ENCODE measurements at places on chromosomes 12 and 14.

GRCh38 chr14:24051789-24052655 is at the start of gene CARMIL3:
TSS of gene CARMIL3 (plus strand) at chr14:24052009. CDS start at chr14:24052154, 145 bp downstream.
- ATAC-seq: peak; percentile 63

DNA sequence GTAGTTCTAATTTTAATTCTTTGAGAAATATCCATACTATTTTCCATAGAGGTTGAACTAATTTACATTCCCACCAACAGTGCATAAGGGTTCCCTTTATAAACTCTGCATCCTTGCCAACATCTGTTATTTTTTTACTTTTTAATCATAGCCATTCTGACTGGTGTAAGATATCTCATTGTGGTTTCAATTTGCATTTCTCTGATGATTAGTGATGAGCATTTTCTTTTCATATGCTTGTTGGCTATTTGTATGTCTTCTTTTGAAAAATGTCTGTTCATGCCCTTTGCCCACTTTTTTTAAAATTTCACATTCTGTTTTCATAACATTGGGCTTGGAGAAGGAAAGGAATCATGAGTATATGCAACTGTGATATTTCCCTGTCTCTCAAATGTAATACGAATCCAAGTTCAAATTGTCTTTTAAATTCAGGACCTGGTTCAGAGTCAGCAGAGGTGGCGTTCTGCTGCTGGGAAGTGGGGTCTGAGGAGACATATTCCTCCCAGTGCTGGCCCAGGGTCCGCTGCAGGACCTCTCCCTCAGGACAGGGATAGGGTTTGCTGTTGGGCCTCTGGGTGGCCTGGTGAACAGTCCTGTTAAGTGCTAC is 81.2 kb upstream of the ETV6 start:
- ATAC-seq: no peak

DNA sequence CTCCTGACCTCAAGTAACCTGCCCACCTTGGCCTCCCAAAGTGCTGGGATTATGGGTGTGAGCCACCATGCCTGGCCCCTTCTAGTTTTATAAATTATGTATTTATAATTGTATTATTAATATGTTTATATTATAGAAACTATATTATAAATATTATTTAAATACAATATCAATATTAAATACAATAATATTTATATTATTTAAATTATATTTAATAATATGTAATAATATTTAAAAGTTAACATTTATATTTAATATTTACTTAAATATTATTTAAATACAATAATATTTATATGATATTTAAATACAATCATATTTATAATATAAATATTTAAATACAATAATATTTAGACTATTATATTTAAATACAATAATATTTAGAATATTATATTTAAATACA is 20.0 kb downstream of the SDR9C7 start:
- no peak for ATAC-seq

DNA sequence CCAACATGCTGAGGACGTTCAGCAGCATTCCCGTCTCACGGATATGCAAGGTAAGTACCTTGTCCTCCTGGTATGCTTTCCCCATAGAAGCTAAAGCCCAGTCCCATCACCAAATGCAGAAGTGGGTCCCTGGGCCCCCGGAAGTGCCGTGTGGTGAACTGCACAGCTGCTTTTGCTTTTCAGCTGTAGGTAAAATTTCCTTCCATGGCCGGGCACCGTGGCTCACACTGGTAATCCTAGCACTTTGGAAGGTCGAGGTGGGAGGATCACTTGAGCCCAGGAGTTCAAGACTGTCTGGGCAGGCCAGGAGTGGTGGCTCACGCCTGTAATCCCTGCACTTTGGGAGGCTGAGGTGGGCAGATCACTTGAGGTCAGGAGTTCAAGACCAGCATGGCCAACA is 44.1 kb downstream of the HSP90AA1 start:
- no peak for ATAC-seq

DNA sequence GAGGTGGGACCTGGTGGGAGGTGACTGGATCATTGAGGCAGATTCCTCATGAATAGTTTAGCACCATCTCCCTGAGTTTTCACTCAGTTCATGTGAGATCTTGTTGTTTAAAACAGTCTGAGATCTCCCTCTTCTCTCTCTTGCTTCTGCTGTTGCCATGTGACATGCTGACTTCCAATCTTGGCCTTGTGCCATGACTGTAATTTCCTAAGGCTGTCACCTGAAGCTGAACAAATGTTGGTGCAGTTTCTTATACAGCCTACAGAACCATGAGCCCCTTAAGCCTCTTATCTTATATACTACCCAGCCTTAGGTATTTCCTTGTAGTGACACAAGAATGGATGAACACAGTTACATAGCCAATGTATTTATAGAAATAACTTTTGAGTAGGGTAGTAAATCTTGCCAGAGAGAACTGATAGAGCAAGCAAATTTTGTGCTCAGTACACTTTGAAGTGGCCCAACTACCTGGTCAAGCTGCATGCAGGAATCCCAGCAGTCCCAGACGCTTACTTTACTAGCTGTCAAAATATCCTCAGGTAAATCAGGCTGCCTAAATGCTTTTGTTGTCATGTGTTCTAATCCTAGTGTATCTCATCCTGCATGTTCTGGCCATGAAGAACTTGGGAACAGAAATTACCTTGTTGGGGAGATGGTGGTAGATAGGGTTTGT is 445.6 kb upstream of the MIS18BP1 start:
- ATAC-seq: no peak

DNA sequence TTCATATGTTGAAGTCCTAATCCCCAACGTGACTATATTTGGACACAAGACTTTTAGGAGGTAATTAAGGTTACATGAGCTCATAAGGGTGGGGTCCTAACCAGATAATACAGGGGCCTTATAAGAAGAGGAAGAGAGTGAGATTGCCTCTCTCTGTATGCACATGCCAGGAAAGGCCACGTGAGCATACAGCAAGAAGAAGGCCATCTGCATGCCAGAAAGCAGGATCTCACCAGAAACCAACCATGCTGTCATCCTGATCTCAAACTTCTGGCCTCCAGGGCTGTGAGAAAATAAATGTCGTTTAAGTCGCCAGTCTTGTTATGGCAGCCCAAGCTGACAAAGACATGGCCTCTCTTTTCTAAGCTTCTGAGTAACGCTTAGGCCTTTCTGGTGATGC is 69.0 kb upstream of the GPHB5 start:
- ATAC-seq: no peak

GRCh38 chr14:54767450-54767849 is 135.2 kb downstream of the GCH1 start:
- no peak for ATAC-seq

- no peak for ATAC-seq
Measured at GRCh38 chr12:29158115-29158763, 9.2 kb downstream of the FAR2 start.

DNA sequence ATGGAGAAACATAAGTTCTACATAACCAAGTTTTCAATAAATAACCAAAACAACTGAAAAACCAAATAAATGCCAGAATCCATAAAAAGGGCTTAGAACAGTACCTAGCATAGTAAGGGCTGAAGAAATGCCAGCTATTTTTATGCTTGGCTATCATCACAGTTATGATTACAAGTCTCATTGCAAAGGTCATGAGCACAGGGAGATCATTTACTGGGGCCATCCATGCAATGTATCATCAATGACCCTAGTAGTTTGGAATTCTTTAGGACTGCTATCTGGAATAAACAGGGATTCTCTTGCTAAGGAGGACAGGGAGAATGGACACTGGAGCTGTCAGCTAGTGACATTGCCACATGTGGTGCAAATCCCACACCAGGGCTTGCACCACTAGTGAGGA is 92.5 kb upstream of the NAP1L1 start:
- ATAC-seq: no peak

- ATAC-seq: no peak
Measured at GRCh38 chr12:2877953-2878732, 1.1 kb downstream of the RHNO1 start.

DNA sequence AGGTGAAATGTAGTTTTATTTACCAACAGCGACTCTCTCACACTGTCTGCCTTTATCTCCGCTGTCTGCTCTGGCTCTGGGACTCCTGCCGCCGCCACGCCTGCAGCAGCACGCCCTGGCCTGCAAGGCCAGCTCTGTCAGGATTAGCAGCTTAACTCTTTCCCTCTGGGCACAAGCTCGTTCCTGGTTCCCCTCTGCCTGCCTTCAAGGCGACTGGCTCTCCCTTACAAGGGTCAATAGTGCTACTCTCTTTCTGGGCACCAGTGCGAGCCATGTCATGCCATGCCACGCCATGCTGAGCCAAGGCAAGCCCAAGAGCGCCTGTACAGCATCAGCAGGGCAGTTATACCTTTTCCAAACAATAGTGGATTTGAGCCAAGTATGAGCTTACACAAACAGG is 3.6 kb upstream of the CLEC2B start:
- ATAC-seq: no peak

- no peak for ATAC-seq
Measured at GRCh38 chr12:116209503-116209902, 68.0 kb downstream of the MED13L start.

GRCh38 chr12:2171672-2172426 is 119.1 kb downstream of the CACNA1C start:
- no peak for ATAC-seq

DNA sequence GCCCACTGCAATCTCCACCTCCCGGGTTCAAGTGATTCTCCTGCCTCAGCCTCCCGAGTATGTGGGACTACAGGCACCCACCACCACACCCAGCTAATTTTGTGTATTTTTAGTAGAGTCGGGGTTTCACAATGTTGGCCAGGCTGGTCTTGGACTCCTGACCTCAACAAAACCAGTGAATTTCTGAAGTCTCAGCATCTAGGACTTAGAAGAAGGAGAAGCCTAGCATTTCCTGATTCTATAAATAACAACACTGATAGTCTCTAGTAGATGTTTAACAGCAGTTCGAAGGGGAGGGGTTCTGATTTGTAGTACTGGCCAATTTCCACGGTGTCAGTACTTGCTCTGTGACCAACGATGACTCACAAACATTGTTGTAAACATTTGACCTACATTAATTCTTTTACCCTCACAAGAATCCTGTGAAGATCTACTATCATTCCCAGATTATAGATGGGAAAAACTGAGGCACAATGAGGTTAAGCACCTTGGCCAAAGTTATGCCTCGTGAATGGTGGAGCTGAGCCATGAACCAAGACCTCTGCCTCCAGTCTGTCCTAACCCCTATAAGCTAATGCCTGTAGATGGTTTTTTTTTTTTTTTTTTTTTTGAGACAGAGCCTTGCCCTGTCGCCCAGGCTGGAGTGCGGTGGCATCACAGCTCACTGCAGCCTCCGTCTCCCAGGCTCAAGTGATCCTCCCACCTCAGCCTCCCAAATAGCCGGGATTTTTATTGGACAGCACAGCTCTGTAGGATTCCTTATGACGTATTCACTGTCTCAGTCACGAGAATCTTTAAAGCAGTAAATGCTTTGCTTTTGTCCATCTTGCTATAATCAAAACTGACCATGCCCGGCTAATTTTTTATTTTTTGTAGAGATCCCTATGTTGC is 5.2 kb downstream of the P2RX4 start:
- peak; percentile 19 for ATAC-seq

- no peak for ATAC-seq
Measured at GRCh38 chr12:94900496-94900895, 103.0 kb downstream of the NDUFA12 start.

GRCh38 chr12:108335349-108336119 is 3.6 kb downstream of the CMKLR1 start:
- no peak for ATAC-seq

DNA sequence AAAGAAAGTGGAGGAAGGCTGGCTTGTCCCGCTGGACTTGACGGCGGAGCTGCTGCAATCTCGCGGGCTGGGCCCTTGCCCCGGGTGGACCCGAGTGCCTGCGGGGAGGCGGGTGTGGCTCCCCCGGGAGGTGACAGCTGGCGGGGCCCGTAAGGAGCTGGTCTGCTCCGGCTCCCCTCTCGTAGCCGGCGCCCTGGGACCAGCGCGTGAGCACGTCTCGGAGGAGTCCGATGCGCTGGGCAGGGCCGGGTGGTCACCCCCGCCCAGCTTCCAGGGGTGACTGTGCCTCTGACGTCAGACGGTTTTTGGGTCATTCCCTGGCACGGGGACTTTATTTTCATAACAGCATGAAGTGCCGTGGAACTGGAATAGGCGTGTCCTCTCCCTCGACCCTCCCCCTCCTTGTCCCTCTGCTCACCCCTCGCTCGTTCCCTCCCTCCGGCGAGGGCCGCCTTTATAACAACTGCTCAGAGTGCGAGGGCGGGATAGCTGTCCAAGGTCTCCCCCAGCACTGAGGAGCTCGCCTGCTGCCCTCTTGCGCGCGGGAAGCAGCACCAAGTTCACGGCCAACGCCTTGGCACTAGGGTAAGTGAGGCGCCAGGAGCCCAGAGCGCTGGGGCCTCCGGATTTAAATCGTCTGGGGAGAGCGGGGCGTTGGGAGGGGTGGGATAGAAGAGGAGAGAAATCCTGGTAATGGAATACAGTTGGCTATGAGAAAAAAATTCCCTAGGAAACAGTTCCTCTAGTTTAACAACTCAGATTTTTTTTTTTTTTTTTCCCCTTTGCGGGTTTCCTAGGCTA is at the start of gene GPRC5A:
GPRC5A (plus strand) TSS at position 483 of the 801 bp plus-strand sequence. CDS start 16,688 bp downstream, outside the sequence.
- peak; percentile 59 for ATAC-seq

- ATAC-seq: peak; percentile 36
Measured at GRCh38 chr14:30874999-30875787, 834 bp downstream of the COCH start.

DNA sequence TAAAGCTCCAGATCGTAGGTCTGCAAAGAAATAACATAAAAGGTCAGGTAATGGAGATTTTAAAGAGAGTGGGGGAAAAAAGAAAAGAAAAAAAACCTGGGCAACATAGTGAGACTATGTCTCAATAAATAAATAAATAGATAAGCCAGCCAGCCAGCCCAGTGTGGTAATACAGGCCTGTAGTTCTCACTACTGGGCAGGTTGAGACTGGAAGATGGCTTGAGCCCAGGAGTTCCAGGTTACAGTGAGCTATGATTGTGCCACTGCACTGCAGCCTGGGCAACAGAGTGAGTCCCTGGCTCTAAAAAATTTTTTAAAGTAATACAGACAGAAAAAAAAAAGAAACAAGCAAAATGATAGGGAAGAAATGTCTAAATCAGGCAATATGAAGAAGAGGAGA is 43.2 kb upstream of the BBS10 start:
- no peak for ATAC-seq

DNA sequence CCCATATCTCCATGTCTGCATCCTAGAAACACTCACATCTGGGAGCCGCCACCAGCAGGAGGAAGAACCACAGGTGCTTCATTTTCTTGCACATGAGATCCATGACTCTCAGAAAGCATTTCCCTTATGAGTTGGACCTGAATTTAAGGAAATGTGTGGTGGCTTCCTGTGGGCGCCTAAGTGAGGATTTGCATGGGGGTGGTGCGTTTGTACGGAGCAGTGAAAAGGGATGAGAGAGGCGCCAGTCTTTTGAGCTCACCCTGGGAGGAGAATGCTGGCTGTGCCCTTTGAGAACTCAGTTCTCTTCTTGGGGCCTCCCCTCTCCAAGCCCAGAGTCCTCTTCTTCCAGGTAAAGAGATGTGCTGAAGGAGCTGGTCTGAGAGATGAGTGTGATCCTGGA is 895.7 kb downstream of the TMEM121 start:
- ATAC-seq: no peak

GRCh38 chr12:62684570-62685295 is 218.1 kb downstream of the MON2 start:
- ATAC-seq: no peak

- ATAC-seq: no peak
Measured at GRCh38 chr12:95693689-95694088, 96.9 kb downstream of the NTN4 start.

All from activated CD4-positive, CD25-positive, alpha-beta regulatory T cell treated with anti-CD3 and anti-CD28 coated beads, Interleukin-2, amount 50 U/mL, for 24 hours (primary cell).